ENCODE measurements at places on chromosomes 4 and X.
A peak's percentile ranks its signal among the peaks of the same experiment; 100 is the strongest.

DNA sequence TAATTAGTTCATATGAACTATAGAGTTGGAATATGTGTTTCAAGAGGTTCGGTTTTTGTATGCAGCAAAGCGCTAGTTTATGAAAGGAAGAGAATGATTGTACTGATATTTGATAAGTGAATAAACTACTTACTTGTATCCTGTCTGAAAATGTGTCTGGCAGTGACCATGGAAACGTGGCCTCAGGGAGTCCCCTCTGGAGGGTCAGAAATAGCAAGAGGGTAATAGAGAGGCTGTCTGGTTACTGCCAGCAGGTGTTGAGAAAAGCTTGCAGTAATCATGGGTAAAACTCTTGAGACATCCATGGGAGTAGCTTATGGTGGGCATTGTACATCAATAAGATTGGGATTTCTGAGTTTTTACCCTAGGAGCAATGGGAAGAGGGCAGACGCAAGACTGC lies 77.1 kb downstream of the DCLK2 start:
- DNase-seq, result no peak

GRCh38 chr4:113483131-113483530 lies 278.4 kb downstream of the CAMK2D start:
- DNase-seq, result no peak

GRCh38 chrX:139563251-139563650 lies 32.7 kb downstream of the F9 start:
- DNase-seq, result no peak

DNA sequence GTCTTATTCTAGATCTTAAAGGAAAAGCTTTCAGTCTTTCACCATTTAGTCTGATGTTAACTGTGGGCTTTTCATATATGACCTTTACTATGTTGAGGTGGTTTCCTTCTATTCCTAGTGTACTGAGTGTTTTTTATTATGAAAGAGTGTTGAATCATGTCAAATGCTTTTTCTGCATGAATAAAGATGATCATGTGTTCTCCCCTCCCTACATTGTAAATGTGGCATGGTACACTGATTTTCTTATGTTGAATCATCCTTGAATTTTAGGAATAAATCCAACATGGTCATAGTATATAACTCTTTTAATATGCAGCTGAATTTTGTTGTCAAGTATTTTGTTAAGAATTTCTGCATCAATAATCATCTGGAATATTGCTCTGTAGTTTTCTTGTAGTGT lies 4.3 kb downstream of the CLGN start:
- peak; percentile 46 for DNase-seq

DNA sequence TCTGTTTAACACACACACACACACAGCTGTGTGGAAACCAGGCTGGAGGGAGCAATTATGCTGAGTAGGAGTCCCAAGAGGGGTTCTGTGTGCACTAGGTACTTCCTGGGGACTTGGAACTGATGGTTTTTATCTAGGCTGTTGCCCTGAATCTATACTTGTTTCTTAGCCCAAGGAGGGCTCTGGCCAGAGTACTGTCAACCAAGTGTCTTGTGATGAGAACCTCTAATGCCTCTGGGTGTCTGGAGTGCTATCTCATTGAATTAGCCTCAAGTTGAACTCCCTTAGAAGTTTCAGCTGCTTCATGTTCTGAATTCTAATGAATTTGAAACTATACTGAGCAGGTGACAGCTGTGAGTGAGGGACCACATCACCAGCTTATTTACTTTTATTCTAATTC lies 16.6 kb downstream of the ARHGAP24 start:
- DNase-seq, result no peak

All from AG10803 (cell line).